ENCODE measurements at places on chromosomes 4 and X.

DNA sequence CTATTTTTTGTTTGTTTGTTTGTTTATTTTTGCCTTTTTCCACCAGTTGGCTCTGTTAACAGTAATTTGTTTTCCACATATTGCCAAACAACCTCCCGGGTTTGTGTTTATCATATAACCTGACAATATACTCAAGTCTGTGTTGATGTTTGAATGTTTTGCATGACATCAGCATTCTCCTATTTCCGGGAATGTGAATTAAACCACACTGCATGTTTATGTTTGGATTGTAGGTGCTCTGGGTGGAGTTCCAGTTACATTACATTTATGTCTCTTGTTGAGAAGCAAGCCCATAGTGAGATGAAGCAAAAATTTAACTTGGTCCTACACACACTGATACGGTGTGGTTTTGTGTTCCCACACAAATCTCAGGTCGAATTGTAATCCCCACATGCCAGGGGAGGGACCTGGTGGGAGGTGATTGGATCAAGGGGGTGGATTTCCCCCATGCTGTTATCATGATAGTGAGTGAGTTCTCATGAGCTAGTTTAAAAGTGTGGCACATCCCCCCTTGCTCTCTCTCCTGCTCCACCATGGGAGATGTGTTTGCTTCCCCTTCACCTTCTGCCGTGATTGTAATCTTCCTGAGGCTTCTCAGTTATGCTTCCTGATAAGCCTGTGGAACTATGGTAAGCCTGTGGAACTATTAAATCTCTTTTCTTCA, 54.4 kb upstream of the CLNK start:
- peak; percentile 62 for DNase-seq

- DNase-seq: no peak
Observed at GRCh38 chr4:180792541-180792940, 1450.7 kb upstream of the TENM3 start.

DNA sequence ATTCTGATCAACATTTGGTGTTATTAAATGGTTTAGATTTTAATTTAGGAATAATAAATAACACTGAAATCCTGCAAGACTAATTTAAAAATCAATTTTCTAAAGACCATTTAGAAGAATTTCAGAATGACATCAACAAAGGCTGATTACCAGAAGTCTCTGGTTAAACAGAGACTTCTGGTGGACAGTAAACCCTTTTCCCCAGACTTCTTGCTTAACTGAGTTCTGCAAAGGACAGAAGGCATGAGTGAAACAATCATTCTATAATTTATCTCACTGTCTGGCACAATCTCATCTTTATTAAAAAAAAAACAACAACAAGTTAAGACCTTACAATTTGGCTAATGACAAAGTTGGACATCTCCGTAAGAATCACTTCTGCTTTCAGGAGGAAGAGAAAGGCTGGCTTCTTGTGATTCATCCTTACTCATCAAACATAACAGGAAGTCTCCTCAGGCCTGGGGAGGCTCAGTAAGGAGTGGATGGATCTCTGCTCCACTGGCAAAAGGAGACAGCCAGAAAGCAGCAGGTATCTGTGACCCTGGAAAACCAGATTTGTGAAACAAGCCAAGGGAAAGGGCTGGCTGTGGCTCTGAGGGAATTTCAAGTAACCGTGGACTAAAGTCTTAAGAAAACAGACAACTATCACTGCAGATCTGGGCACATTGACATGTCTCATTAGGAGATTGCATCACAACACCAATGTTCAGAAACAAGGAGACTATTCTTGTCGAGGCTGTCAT, 908 bp upstream of the TLR6 start:
- peak; percentile 92 for DNase-seq

DNA sequence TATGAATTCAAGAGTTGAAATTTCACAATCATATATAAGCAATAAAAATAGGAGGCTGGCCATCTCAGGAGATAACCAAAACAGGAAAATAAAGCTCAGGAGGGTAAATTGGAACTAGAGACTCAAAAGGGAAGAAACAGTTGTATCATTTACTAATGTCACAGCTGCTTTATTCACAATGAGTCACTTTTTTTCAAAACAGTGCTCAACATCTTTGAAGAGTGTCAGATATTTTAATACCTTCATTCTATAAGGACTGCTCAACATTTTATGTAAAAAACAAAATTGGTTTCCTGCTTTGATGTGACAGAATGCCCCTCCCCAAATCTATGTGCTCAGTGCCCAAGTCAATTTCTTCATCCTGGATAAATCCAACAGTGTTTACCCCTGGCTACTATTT, 97.7 kb downstream of the DDX60 start:
- DNase-seq: peak; percentile 23

- DNase-seq: no peak
Observed at GRCh38 chr4:99117876-99118693, 26.0 kb downstream of the ADH4 start.

- no peak for DNase-seq
Observed at GRCh38 chr4:112002248-112002661, 143.0 kb upstream of the FAM241A start.

GRCh38 chrX:11305641-11306040, 12.4 kb downstream of the AMELX start:
- no peak for DNase-seq

DNA sequence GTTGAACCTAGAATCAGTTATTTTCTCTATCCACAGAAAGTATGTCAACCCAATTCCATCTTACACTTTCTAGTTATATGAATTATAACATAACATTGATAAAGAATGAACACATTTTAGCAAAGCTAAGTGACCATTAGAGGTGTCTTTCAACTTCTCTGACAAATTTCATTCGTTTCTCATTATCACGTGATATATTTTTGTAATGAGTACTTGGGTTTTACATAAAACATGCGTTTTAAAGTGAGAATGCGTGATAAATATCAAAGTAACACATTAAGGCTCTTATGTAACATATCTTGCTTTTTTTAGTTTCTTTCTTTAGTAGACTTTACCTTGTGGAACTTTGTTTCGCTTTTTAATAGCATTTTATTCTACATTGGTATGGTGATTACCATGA, 1715.1 kb upstream of the IGFBP7 start:
- DNase-seq: no peak

DNA sequence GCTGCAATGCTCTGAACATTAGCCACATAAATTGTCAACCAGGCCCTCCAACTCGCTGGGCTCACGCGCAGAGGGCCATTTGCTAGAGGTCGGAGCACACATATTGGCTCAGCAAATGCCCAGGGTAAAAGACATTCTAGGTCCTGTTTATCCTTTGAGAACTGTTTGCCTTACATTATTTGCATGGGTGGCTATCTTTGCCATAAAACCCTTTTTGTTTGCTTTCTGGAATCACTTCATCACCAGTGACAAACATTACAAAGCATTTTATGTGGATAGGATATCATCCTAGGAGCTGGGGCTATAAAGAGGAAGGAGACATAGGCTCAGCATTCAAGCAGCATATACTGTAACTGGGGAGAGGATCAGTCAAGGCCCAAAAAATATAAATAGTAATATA, 149.2 kb upstream of the RAI2 start:
- DNase-seq: no peak

DNA sequence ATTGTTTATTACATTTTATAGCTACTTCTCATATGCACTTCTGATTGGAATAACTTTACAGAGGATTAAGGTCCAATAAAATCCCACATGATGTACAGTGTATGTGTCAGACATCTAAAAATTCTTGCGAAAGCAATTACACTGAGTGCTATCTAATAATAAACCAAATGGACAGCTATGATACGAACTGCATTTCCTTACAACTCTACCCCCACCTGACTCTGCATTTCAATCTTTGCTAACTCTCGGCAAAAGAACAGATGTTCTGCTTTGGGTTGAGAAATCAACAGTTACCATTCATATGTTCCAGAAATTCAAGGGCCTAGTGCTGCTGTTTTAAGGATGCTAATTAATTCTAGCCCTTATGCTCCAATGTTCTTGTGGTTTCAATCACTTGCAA, 287.9 kb upstream of the NOCT start:
- DNase-seq: no peak

DNA sequence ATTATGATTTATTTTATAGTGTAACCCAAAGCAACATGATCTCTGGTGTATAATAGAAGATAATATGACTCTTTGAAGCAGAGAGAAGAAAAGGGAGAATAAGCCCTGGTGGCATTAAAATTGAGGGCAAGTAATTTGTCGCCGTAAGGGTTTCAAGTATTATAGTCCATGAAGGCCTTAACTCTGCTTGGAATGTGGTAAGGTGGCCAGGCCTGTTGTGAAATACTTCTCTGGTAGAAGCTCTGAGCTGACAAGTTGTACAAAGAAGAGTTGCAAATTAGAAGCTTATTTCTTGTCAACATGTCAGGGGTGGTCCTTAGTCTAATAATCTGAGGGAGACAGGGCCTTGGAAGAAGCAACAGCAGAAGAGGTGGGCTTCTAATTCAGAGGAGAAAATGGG, 151.7 kb upstream of the HHIP start:
- DNase-seq: no peak
